ENCODE measurements at places on chromosomes 3 and 15. TPM values are rescaled to one million over a fixed set of nuclear protein-coding genes. Genes with fewer than 3 reads are reported as not detected.

USF3 gene
- total RNA-seq: 30.3 TPM

HYPK gene
- total RNA-seq: 38.0 TPM

ALPK3 gene
- 7.0 TPM for total RNA-seq

ITGB5 gene
- total RNA-seq: 135 TPM

ANKRD34C gene
- total RNA-seq: not detected

DPH3 gene
- 29.6 TPM for total RNA-seq

FOXB1 gene
- not detected for total RNA-seq

RPSA gene
- 535 TPM for total RNA-seq

TMEM212 gene
- not detected for total RNA-seq

ALDH1A2 gene
- 10.0 TPM for total RNA-seq

EHHADH gene
- total RNA-seq: 20.2 TPM

DNASE1L3 gene
- 5.4 TPM for total RNA-seq

MST1R gene
- 114 TPM for total RNA-seq

PRICKLE2 gene
- total RNA-seq: 3.5 TPM

SLC22A14 gene
- total RNA-seq: not detected

RHOV gene
- total RNA-seq: not detected

KY gene
- not detected for total RNA-seq

ARF4 gene
- total RNA-seq: 35.4 TPM

ATP13A4 gene
- 2.1 TPM for total RNA-seq

TLR9 gene
- 1.7 TPM for total RNA-seq

LNP1 gene
- total RNA-seq: 8.3 TPM

TUSC7 gene
- total RNA-seq: not detected

NRG4 gene
- not detected for total RNA-seq

GPR171 gene
- 11.0 TPM for total RNA-seq

KNG1 gene
- total RNA-seq: 0.57 TPM

IL17RC gene
- total RNA-seq: 123 TPM

CTXN2 gene
- total RNA-seq: not detected

C3orf85 gene
- 6.6 TPM for total RNA-seq

STAC gene
- total RNA-seq: not detected

TMEM158 gene
- 5.0 TPM for total RNA-seq

PAK6 gene
- 3.3 TPM for total RNA-seq

ACAA1 gene
- 163 TPM for total RNA-seq

DNAH12 gene
- not detected for total RNA-seq
